ENCODE measurements at places on chromosomes 4 and X.

- DNase-seq, result no peak
Measured at GRCh38 chr4:156815717-156816359, 155.8 kb downstream of the PDGFC start.

GRCh38 chr4:105022811-105023667 is 123.6 kb upstream of the TET2 start:
- DNase-seq, result peak; percentile 73

GRCh38 chrX:36609616-36610585 is 398.3 kb upstream of the FAM47C start:
- peak; percentile 61 for DNase-seq

GRCh38 chrX:24491741-24492140 is 26.7 kb downstream of the PDK3 start:
- DNase-seq, result no peak

- no peak for DNase-seq
Measured at GRCh38 chr4:23485801-23486200, 404.0 kb downstream of the PPARGC1A start.

DNA sequence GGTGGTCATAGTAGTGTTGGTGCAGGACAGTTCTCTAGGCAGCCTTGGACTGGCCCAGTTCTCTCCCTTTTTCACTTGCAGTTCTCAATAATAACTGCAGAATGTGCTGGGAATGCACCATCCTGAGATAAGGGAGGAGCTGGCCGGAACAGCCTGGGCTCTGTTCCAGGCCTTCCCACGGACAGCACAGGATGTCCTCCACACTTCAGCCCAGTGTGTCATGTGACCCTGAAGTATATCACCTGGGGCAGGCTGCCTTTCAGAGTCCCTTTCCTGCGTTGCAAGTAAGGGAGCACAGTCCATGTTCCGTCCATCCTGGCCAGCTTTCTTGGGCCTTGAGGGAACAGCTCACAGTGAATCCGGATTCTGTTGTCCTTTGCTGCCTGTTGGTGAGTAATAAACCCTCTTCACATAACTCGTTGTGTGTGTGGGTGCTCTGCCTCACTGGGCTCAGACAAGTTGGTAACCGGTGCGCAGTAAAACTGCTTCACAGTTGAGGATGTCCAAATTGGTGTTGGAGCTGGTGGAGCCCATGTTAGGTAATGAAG is 32.3 kb upstream of the BBS12 start:
- DNase-seq, result peak; percentile 72

- no peak for DNase-seq
Measured at GRCh38 chr4:5781691-5782090, 70.7 kb downstream of the EVC start.

GRCh38 chr4:183905081-183905592 is at the start of gene STOX2:
Gene STOX2 (plus strand): TSS chr4:183905307. CDS start chr4:183906791, 1,484 bp downstream.
- peak; percentile 58 for DNase-seq

DNA sequence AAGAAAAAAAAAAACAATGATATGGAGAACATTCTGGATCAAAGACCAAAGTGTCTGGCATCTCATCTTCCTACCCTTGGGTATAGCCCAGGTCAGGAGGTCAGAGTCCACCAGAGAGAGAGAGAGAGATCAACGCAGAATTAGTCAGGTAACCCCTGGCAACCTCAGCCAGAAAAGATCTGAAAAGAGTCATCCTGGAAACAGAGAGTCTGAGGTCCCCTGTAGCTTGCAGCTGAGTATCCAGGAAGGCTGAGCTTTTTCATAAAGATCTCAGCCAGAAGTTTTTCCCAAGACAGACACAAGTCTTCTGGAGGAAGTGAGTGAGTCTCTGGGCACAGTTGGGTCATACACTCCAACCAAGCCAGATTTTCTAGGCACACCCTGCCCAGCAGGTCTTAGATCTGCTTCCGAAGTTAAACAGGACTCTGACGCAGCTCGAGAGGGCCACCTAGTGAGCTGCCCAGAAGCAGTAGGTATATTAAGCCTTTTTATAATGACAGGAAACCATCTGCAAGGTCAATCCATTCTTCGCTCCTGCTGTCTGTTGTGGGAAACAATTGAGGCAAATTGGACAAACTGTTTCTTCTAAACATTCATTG is 35.7 kb downstream of the ACE2 start:
- DNase-seq, result peak; percentile 86

GRCh38 chr4:159349332-159349731 is 246.5 kb downstream of the RAPGEF2 start:
- DNase-seq, result no peak

GRCh38 chrX:13803116-13803515 is 13.8 kb downstream of the GPM6B start:
- DNase-seq, result no peak

GRCh38 chr4:89164400-89164799 is 53.1 kb downstream of the TIGD2 start:
- no peak for DNase-seq

DNA sequence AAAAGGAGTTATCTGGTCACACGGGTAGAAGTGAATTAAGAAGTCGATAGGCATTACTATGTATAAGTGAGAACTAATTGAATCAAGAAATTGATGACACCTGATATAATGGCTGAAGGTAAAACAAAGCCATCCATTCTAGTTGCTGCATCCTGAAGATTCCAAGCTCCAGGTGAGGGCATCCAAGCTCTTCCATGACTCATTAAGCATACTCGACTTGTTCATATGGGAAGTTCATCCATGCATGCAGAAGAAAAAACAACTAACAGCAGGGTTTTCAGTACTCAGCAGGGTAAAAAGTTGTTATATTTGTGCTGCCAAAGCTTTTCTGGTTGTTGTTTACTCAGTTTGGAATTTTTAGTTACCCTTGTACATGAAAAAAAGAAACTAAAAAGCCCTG is 508.0 kb upstream of the CXorf51A start:
- DNase-seq, result no peak

GRCh38 chr4:2806390-2807355 is 13.8 kb downstream of the SH3BP2 start:
- DNase-seq, result no peak

DNA sequence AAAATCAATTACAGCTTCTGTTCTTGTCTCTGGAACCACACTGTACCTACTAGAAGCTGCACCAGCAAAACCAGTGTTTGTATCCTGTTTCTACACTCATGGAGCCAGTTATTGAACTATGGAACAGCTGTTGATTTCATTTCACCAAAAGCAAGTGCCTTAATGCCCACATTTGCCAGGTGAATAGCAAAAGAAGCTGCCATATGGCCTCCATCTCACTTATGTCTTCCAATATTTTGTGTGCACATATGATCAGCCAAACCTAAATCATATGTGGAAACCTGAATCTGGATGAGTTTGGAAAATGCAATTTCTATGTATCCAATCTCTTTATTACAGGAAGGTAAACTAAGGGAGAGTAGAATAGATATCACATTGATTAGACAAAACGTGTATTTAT is 415.8 kb upstream of the GRID2 start:
- no peak for DNase-seq

DNA sequence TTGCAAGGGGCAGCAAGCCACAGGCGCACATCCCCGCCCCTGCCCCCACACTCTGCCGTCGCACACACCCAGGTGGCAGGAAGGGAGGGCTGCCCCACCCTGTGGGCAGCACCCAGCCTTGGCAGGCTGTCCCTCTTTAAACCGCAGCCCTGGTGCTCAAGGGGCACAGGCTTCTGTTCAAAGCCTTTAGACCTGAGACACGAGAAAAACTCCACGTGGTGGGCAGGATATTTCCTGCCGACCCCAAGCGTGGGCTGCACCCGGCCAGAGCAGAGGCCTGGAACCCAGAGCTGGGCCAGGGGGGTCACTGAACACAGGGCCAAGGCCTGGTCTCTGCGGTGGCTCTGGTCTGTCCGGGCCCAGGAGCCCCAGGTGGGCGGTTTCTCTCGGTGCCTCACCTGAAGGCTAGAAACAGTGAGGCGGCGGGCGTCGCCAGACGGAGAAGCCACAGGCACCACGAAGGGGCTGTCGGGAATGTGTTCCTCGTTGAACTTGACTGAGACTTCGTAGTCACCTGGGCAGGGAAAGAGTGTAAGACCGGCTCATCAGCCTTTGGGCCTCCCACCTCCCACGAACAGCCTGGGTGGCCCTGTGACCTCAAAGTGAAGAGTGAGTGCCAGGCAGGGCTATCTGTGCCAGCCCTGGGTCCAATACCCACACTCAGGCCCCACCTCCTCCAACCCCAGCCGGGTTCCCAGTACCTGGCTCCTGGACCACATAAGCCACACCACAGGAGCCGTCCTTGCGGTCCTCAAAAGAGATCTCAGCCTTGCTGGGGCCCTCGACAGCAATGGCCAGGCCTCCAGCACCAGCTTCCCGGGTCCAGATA is 23.0 kb downstream of the FLNA start:
- no peak for DNase-seq

GRCh38 chr4:123450393-123450792 is 53.8 kb downstream of the SPRY1 start:
- no peak for DNase-seq

GRCh38 chr4:86497980-86498862 is 95.9 kb upstream of the PTPN13 start:
- DNase-seq, result peak; percentile 67

DNA sequence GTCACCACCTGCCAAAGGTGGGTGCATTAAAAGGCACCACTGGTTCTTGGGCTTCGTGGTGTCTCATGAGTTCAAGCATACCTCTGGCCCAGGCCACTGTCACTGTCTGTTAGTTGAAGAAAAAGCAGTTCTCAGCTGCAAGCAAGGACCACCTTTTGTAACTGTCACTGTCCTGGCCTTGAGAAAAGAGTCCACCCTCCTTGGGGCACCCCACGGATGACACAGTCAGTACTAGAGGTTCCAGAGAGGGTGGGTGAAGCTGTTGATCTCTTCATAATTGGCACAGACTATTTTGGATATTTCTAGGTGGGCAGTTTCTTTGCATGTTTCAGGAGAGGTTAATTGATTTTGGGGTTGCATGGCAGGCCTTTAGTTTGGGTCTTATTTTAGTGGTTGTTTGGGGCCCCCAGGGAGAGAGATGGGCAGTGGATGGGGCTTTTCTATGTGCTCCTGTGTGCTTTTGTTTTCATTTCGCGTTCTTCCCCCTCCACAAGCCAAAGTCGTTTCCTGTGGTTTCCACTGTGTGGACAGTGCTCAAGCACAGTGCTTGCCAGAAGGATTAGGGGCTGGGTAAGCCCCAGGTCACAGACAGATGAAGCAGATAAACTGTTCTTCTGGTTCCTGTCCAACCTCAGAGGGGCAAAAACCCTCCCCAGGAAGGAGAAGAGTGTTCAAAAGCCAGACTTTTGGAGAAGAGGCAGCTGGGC is 156.2 kb upstream of the PPP1R2C start:
- no peak for DNase-seq

DNA sequence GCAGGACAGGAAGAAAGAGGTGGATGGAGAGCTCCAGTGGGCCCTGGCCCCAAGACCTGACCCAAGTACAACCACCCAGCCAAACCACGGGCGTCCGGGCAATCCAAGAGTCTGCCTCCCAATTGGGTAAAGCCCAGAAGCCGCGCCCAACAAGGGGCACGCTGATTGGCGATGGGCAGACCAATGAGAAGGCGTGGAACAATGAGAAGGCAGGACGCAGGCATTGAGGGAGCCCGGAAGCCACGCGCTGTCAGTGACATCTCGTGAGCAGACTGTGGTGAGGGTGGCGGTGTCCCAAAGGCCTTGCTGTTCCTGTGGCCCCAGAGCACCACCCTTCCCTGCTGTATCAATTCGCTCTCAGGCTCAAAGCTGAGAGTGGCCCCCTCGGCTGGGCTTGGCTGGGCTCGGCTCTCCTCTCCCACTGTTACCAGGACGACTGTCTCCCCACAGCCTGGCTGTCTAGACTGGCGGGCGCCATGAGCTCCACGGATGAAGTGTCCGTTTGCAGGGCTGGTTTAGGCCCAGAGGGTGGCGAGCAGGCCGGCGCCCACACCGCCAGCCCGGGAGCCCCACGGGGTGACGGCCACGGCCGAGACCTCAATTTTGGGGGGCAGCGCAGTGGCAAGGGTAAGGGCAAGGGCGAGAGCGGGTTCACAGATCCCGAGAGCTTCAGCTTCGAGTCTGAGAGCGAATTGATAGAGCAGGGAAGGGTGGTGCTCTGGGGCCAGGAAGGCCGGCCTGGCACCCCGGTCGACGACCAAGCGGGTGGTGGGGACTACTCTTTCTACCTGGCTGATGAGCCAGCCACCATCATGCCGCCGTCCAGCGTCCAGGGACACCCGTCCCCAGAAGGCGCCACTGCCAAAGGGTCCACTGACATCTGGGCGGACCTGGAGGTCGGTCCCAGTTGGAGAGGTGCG is at the start of gene LOC101059915:
Gene LOC101059915 (plus strand): TSS at position 219 of the 920 bp plus-strand sequence.
- DNase-seq, result no peak

DNA sequence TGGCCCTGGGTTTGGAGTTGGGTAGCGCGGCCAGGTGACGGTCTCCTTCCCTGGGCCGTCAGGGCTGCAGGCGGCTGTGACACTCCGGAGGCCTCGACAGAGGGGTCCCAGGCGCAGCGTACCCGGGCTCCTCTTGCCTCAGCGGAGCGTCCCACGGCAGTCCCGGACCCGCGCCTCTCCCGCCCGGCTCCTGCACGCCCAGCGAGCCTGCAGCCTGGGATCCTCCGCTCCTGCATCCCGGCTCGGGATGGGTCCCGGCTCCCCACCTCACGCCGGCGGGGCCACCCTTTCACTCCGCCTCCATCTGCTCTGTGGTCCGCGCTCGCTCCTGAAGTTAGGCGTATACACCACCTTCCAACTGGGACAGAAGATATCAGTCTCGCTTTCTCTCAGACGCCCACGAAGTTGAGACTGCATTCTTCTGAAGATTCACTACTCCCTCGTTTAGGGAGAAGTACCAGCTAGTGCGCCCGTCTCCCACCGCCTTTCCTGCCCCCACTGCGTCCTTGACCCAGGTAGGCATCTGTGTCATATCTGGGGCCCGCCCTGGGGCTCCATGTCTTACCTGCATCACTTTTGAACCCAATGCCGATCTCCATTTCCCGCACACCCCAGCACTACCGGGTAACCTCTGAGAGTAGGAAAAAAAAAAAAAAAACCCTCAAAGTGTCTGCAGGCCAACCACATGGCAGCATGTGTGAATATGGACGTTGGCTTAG is 32.3 kb upstream of the KDR start:
- DNase-seq, result no peak

DNA sequence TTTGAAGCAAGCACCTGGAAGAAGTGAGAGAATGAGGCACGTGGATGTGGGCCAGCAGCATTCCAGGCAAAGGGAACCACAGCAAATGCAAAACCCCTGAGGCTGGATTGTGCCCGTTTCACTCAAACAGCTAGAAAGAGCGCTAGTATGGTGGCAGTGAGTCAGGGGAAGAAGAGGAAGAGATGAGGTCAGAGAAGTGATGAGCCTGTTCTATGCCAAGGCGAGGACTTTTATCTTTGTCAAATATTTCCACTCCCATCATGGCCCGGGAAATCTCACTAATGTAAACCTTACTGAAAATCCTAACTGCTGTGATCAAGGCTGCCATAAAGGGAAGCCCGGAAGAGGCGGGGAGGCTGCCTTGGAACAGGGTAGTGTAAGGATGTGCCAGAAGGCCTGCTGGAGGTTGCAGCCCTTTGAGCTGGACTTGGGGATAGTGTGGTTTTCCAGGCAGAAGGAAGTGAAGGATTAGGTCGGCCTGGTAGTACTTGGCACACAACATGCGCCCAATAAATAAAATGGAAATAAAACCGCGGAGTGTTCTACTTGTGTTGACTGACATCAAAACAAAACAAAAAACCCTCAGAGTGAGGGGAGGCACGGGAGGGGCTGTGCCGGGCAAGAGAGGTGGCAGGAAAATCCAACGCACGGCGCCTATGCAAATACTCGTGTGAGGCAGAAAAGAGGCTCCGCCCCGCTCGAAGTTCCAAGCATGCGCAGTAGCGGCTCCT is 1.2 kb upstream of the CDK16 start:
- DNase-seq, result peak; percentile 91

Measured in epithelial cell of esophagus (primary cell).